Kidney (tissue), 22 donors: ENCODE measurements at places on chromosomes 5 and 9. TPM values are rescaled to one million over a fixed set of nuclear protein-coding genes. Genes with fewer than 3 reads are reported as not detected.

DNA sequence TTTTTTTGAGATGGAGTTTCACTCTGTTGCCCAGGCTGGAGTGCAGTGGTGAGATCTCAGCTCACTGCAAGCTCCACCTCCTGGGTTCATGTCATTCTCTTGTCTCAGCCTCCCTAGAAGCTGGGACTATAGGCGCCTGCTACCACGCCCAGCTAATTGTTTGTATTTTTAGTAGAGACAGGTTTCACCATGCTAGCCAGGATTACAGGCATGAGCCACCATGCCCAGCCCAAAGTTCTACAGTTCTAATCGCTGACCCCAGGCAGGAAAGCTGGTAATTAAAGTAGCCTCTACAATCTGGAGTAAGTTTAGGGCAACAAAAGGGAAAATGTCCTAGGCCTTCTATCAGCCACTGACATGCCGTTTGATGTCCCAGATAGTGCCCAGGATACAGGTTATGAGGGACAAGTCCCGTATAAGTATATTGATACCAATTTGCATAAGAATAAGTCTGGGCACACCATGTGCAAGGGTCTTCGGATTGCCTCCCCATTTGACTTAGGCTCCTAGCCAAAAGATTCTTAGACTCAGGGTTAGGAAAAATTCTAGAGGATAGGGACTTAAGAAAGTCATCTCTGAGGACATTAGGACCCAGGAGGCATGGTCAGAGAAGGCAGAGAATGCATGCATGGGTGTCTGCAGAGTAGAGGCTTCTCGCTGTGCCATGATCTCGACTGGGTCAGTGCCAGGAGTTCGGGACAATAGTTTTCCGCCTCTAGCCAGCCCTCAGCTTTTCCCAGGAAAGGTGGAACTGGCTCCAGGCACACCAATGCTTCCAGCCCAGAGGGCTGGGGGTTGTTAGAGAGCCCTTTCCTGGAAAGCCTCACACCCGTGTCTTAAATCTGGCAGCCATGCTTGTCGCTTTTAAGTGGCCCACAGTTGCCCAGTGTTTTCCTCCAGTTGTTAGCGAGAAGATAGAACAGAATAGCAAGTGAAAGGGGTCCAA, 1111.1 kb downstream of the TAF11L14 start:
- H3K4me3 ChIP-seq = peak overlapping the region; percentile 70
- H3K4me1 ChIP-seq = no peaks in the 10 kb centered on the region
- no peaks in the 10 kb centered on the region for H3K36me3 ChIP-seq
- no peak for DNase-seq
- no peaks in the 10 kb centered on the region for H3K27me3 ChIP-seq

Gene IRX2
- 11.7 TPM for polyA plus RNA-seq

- DNase-seq = peak; percentile 46
- H3K4me1 ChIP-seq = peaks cover 22% of the 10 kb centered on the region
- no peak overlapping the region for H3K4me3 ChIP-seq
- no peaks in the 10 kb centered on the region for H3K36me3 ChIP-seq
Observed at GRCh38 chr9:33170464-33171415, 3.6 kb upstream of the B4GALT1 start.

DNA sequence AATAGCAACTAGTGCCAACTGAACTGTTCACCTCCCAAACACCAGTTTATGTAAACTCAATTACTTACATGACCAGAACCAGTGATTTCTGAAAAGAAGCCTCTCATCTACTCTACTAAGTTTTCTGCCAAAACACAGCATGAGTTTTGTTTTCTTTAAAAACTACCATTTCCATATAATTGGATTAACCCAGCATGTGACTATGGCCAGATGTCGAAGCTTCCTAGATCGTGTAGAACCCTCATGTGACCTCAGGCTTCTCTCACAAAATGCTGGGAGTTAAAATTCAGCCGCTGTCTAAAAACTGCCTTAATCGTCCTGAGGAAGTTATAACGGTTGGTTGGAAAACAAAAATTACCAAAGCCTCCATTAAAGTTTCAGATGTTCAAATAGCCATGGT, 303.5 kb downstream of the IRX1 start:
- H3K36me3 ChIP-seq = no peaks in the 10 kb centered on the region
- H3K4me3 ChIP-seq = no peak overlapping the region
- no peak overlapping the region for H3K27ac ChIP-seq
- no peaks in the 10 kb centered on the region for H3K27me3 ChIP-seq
- DNase-seq = no peak

GRCh38 chr9:126745574-126746411, 59.0 kb upstream of the ZBTB43 start:
- no peaks in the 10 kb centered on the region for H3K27me3 ChIP-seq
- DNase-seq = peak; percentile 63
- no peak overlapping the region for H3K27ac ChIP-seq
- no peaks in the 10 kb centered on the region for H3K36me3 ChIP-seq
- peaks cover 2% of the 10 kb centered on the region for H3K4me1 ChIP-seq

- H3K27me3 ChIP-seq = no peaks in the 10 kb centered on the region
- no peaks in the 10 kb centered on the region for H3K36me3 ChIP-seq
- no peak overlapping the region for H3K4me3 ChIP-seq
- peak; percentile 31 for DNase-seq
- no peak overlapping the region for H3K27ac ChIP-seq
Observed at GRCh38 chr5:9069650-9070049, 476.2 kb downstream of the SEMA5A start.

DNA sequence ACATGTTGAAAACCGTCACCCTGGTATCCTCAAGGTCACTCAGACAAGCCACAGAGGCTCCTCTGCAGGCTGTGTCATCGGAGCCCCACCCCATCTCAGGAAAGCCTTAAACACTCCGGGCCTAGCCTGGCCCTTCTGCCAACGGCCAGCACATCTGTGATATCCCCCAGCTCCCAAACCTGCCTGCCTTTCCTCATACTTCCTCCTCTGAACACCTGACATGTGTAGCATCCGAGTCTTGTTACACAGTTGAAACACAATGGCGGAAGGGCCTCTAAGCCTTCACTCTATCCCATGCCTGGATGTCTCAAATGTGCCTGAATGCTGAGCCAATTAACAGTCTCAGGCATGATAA, 32.9 kb upstream of the TGFBR1 start:
- no peak for DNase-seq
- H3K27ac ChIP-seq = no peak overlapping the region
- no peaks in the 10 kb centered on the region for H3K27me3 ChIP-seq
- no peaks in the 10 kb centered on the region for H3K36me3 ChIP-seq
- H3K4me3 ChIP-seq = no peak overlapping the region

GRCh38 chr5:116478491-116478890, 96.1 kb downstream of the SEMA6A start:
- no peak overlapping the region for H3K27ac ChIP-seq
- no peaks in the 10 kb centered on the region for H3K27me3 ChIP-seq
- no peak for DNase-seq

Gene FIBCD1
- not detected for polyA plus RNA-seq

DNA sequence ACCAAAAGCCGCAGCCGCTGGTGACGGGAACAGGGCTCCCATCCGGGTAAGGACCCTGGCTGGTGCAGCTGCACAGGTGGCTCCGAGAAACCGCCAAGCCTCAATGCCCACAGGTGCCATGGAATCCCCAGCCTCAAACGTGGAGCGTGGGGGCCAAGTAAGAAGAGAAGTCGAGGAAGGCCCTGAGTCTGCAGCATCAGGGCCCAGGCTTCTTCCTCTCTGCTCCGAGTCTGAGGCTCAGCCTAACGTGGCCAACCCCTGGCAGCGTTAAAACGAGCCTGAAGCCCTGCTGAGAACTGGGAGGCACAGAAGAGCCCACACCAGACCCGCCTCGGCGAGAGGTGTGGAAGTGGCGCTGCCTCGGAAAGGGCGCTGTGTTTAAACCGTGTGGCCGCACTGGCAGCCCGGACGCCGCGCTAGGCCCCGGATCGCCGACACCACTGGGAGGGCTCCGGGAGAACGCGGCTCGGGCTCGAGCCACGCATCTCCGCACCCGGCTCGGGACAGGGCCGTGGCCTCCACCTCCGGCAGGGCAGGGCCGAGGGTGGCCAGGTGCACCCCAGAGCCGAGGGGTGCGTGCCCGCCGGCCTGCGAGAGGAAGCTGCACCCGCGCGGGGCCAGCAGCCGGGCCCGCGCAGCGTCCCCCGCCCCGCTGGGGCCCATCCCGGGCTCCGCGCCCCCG, 730 bp downstream of the ZMYND19 start:
- peak overlapping the region; percentile 68 for H3K4me3 ChIP-seq
- no peak overlapping the region for H3K27ac ChIP-seq
- H3K27me3 ChIP-seq = no peaks in the 10 kb centered on the region
- peaks cover 4% of the 10 kb centered on the region for H3K4me1 ChIP-seq
- H3K36me3 ChIP-seq = peaks cover 18% of the 10 kb centered on the region

DNA sequence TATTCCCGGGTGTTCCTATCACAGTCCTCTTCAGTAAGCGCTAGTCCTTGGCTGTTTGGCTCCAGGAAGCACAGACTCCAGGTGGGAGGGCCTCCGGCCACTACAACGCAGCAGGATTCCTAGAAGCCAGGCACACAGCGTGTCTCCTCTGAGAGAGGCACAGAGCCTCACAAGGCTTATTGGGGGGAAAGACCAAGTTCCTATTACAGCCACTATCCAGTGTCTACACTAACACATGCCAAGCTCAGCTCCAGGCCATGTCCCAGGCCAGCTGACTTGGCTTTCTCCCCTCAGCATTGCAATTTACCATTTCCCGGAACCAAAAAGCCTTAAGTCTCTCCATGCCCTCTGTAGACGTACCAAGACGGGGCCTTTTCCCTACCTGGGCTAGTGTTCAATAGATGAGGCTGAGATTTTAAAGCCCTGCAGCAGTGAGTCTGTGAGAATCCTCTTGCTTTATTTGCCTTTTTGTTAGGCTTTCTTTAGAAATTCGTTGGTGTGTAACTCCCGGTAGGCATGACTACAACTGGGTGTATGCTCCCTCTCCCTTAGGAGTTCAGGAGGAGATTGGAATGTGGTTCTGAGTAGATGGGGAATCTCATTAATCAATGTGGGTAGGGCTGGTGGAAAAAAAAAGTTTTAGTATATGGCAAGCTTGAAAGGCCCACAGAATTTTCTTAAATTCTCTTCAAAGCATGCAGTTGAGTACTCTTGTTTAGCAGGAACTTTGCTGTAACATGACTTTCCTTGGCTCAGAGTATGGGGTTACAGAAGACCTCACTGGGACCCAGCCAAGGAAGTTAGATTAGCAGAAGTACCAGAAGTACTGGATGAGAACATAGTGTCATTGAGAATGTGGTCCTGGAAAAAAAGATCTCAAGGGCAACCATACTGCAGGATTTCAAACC, 84.3 kb upstream of the SLC1A3 start:
- H3K27me3 ChIP-seq = no peaks in the 10 kb centered on the region
- no peaks in the 10 kb centered on the region for H3K4me1 ChIP-seq
- peak; percentile 24 for DNase-seq
- H3K27ac ChIP-seq = no peak overlapping the region
- H3K36me3 ChIP-seq = no peaks in the 10 kb centered on the region

Gene SLC6A19
- polyA plus RNA-seq = 69.3 TPM

Gene SPAG8
- 2.4 TPM for polyA plus RNA-seq

Gene ASPN
- 3.2 TPM for polyA plus RNA-seq

- no peak overlapping the region for H3K4me3 ChIP-seq
- no peaks in the 10 kb centered on the region for H3K4me1 ChIP-seq
- no peak overlapping the region for H3K27ac ChIP-seq
- no peaks in the 10 kb centered on the region for H3K36me3 ChIP-seq
- DNase-seq = no peak
- H3K27me3 ChIP-seq = no peaks in the 10 kb centered on the region
Observed at GRCh38 chr9:21688108-21689102, 114.0 kb upstream of the MTAP start.

- peaks cover 7% of the 10 kb centered on the region for H3K4me1 ChIP-seq
- H3K27ac ChIP-seq = no peak overlapping the region
- no peaks in the 10 kb centered on the region for H3K36me3 ChIP-seq
- H3K4me3 ChIP-seq = no peak overlapping the region
- DNase-seq = no peak
Observed at GRCh38 chr9:96493757-96494156, 43.8 kb downstream of the HABP4 start.

DNA sequence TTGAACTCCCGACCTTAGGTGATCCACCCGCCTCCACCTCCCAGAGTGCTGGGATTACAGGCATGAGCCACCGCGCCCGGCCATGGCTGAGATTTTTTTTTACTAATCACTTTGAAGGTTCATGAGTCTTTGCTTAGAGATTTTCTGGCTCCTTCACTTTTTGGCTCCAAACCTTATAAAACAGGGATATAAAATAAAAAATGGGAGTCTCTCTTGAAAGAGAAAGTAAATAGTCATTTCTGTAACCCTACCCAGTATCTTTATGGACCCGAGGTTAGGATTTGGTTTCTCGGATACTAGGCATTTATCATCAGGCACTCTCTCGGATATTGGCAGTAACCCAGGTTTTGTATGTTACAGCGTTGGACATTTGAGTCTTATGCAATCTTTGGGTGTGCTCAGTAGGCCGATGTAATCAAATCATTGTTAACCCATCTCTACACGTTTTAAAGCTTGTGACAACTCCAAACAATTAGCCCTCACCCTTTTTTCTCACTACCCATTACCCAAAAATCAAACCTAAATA, 25.3 kb downstream of the STXBP1 start:
- H3K36me3 ChIP-seq = no peaks in the 10 kb centered on the region
- no peak for DNase-seq
- H3K4me3 ChIP-seq = no peak overlapping the region
